ENCODE measurements at places on chromosomes 5 and 9.

DNA sequence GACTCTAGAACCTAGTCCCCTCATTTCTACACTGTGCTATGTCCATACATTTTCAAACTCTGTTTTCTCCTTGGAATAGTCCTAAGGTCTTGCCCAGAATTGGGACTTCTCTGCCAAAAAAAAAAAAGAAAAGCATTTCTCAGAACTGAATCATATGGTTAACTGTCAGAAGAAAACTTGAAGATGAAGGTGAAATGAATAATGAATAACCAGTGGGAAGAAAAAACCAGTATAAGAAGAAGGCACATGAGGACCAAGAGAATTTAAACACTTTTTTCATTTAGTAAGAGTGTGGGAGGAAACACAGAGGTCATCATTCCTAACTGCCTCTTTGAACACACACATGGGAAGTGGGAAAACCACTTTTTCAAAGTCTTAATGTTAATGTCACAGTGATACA, 197.7 kb downstream of the PRELID2 start:
- peak; percentile 42 for DNase-seq

DNA sequence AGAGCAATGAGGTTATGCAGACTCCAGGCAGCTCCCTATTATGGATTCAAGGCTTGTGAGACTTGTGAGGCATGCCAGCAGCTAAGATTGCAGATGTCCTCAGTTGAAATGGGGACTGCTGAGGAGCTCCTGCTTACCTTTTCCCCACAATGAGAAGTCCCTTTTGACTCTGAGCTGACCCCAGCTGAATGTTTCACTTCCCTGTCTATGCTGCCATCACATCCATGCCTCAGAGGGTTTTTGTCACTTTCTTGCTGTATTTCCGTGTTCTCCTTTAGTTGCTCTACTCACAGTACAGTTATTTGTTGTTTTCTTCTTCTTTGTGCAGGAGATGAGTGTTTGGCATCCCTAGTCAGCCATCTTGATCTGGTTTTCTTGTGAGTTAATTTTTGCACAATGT, 18.8 kb upstream of the OR2S2 start:
- DNase-seq, result no peak

GRCh38 chr9:93291536-93292287, 107.8 kb downstream of the WNK2 start:
- no peak for DNase-seq

GRCh38 chr5:159833088-159833487, 83.2 kb upstream of the ADRA1B start:
- no peak for DNase-seq

GRCh38 chr9:4814913-4815312, 22.2 kb downstream of the RCL1 start:
- no peak for DNase-seq

DNA sequence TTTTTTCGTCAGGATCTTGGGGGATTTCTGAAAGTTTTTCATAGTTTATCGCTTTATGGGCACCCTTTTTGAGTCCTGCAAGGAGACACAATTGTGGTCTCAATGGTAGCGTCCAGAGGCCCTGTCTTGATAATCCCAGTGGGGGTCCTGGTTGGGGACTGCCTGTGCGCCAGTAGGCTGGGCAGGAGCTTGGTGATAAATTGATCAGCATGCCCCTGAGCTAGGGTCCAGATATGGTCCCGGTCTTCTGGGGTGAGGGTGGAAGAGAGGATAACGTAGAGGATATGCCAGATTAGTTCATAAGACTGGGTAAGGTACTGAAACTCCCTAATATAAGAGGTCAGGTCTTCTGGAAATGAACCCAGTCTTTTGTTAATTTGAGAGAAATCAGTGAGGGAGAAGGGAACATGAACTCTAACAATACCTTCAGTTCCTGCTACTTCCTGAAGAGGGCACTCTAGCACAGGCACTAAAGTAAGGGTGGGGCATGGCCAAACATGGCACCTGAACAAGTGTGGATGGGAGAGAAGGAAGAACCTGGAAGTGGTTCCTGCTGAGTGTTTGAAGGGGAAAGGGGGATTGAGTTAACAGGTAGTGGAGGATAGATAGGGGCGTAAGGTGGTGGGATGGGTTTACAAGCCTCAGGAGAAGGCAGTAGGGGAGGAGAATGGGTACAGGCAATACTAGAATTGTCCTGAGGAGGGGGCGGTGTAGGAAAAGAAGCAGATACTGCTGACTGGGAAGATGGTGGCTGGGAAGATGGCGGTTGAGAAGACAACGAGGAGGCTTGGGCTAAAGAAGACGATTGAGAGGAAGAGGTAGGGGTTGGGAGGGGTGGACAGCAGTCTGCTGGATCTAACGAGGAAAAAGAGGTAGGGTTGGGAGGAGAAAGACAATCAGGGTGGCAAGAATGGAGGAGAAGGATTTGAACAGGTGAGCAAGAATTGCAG, 33.8 kb upstream of the ANXA2R start:
- peak; percentile 42 for DNase-seq

DNA sequence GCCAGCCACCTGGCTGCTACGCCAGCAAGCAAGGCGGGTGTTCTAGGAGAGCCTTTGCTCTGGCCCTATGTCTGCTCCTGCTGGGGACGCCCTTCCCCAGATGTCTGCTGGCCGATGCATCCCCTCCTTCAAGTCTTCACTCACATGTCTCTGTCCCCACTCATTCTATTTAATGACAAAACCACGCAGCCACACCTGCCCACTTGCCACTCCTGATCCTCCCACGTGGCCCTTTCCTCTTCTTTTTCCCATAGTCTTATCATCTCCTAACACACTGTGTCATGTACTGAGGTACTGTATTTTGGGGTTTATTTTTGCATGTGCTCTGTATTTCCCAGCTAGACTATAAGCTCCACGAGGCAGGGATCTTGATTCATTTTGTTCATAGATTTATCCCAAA, 62.0 kb upstream of the HRH2 start:
- no peak for DNase-seq

Data from fibroblast of skin of right biceps (primary cell).